Central memory CD4-positive, alpha-beta T cell (primary cell): ENCODE measurements at places on chromosomes 1 and 21.

DNA sequence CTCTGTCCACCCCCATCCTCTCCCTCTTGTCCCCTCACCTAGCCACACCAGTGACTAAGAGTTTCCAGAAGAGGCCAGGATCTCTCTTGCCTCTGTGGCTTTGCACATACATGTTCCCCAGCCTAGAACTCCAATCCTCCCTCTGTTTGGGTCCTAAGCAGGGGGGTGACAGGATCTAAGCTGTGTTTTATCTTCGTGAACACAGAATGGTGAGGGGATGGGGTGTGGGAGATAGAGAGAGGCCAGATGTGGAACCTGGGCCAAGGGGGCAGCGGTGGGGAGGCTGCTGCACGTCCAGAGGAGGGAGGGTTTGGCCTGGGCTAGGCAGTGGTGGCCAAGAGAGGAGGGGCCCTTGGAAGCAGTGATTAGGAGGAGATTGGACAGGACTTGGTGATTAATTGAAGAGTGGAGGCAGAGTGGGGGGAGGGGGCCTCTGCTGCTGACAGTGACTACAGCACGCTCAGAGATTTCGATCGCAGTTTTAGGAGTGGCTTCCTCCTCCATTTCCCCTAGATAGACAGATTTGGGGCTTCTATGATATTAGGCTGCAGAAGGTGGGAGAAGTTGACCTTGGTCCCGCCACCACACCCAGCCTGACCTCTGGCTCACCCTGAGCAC, 17.1 kb upstream of the ADGRB2 start:
- no peak for DNase-seq

DNA sequence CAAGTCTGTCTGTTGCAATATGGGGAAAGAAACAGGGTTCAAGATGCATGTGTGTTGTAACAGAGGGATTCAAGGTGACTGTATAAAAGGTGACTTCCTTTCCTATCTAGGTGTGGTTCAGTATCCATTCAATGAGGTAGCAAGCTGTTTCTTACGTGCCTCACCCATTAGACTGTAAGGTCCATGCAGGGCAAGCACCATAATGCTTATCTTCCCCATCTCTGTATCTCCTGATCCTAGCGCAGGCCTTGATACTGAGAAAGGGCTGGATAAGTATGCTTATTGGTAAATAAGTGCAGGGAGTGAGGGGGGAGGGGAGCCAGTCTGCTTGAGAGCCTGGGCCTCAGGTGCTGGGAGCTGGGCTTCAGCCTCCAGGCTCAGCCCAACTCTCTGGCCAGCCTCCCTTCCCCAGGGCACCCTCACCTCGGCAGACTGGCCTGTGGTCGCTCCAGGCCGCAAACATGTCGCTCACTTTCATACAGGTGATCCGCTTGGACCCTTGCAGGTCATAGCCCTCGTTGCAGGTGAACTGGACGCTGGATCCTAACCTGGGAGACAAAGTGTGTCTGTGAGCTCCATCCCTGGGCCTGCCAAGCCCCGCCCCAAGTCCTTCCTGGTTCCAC, 44.5 kb upstream of the HMGB4 start:
- no peak for DNase-seq

DNA sequence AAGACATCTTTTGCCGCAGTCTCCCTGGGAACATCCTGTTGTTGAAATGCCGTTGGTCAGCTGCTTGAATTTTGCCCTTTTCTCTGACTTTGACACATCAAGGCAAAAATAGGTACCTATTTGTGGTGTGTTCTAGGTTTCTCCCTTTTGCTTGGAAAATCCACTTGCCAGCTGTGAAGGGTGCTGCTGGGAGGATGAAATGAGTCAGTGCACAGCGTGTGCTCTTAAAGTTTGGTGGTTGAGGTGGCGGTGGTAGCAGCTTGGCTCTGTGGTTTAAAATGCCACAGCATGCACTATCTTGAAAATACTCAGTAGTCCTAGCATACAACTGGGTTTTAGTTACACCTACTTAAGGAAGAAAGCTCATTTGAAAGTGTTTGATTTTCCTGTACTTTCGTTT, 183.8 kb downstream of the DHRS3 start:
- DNase-seq = peak; percentile 39

GRCh38 chr1:178781533-178782330, 56.7 kb downstream of the RALGPS2 start:
- DNase-seq = no peak

GRCh38 chr21:31524140-31524539, 135.4 kb upstream of the SOD1 start:
- DNase-seq = no peak

GRCh38 chr1:29412591-29412990, 176.3 kb downstream of the PTPRU start:
- no peak for DNase-seq

GRCh38 chr1:224744521-224744920, 128.4 kb downstream of the CNIH3 start:
- DNase-seq = no peak
